ENCODE measurements at places on chromosomes 1 and 21.

- no peak for DNase-seq
Observed at GRCh38 chr1:230694991-230695390, 18.9 kb downstream of the AGT start.

DNA sequence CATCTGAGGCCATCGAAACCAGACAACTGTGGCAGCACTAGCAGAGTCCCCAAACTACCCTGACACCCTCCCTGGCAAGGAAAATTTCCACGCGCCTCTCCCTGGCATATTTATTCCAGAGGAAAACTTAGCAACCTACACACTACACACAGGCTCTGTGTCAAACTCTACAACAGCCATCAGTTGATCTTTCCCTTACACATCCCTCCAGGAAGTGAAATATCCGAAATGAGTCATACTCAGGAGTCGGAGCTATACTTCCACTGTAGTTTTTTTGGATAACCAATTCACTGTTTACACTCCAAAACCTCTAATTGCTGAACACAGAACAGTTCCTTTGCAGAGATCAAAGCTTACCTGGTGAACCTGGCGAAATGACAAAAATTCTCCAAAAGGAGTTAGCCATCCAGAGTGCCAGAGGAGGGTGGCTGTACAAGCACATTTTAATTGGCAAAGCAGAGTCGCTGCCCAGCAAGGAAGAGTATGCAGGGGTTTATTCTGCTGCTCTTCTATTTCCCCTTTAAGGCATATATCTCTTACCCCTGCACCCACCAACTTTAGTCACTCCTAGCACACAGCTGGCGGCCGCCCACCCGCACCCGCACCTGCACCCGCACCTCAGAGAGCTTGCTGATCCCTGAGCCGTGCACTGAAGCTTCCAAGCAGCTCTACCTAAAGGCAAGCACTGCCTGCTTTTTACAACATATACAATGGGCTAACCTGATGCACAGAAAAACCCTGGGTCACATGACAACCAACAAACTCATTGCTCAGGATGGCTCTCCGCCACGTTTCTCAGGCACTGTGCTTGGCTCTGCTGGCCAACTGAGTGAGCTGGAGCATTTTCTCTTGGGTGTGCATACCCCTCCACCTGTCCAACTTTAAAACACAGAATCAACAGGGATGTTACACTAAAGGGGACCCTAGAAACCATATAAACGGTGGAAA lies 54.9 kb downstream of the CAPZB start:
- no peak for DNase-seq

DNA sequence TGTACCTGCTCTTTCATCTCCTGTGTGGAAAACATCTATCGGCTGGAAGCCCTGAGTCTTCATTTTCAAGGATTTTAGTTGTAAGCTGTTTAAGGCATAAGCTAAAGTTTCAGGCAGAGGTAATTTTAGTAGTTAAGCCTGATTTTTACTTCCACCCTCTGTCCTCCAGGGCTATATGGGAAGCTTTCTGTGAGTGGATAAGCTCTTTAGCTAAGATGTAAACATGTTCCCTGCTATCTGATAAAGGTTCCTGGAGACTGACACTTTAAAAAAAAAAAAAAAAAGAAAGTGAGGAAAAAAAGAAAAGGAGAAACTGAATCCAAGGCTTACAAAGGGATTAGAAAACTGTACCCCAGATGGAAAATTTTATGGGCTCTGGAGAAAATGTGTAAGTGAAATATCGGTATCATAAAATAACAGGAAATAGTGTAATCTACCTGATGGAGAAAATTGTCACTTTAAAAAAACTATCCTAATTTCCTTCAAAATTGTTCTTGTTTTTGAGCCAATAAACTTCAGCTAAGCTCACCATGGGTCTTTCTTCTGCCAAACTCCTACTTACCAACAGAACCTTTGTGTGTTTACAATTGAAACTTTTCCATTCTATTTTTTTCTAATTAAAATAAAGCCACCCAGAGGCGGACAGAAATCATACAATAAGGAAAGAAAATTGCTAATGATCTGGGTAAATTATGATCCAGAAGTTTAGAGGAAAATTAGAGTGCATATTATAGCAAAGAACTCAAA lies 180.5 kb downstream of the TGFB2 start:
- no peak for DNase-seq

DNA sequence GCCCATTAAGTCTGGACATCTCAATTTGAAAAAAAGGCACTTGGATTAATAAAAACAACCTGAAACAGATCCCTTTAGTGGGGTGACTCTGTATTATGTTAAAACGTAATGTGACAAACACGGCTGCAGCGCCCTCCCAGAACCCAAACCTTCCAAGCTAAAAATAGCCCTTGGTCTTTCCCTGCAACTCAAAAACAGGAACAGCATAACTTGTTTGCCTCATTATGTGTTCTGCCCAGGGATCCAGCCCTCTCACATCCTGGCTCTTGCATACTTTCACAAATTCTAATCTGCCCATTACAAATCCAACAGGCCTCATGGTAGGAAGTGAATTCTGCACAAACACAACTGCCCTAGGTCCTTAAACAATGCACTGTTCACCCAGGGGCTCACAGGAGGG lies 94.7 kb upstream of the GADD45A start:
- no peak for DNase-seq

Data from stimulated activated naive CD8-positive, alpha-beta T cell treated with anti-CD3 and anti-CD28 coated beads, Interleukin-15, Interleukin-2, amounts not matched to agents 100 U/mL and 50 U/mL, for 24 hours (primary cell).